ENCODE measurements at places on chromosomes 12 and 14. TPM values are rescaled to one million over a fixed set of nuclear protein-coding genes. Genes with fewer than 3 reads are reported as not detected.

The TGM1 gene
- total RNA-seq, result 1.3 TPM

DNA sequence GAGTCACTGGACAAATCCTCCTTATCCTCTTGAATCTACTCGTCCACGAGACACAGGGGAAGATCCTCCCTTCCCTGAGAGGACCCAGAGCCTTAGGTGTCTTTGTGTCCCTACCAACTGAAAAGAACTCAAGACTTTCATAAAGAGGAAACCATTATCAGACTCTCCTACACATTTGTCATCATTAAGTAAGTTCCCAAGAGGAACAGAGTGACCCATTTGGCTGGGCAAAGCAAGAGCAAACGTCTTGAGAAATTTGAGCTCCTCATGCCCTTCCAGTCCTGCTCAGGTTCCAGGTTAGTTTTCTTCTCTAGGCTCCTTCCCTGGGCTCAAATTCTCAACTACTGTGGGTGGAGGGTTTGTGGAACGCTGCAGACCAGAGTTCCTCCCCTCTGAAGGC lies 5.7 kb downstream of the MLF2 start:
- H3K27ac ChIP-seq, result no peak overlapping the region
- peaks cover 5% of the 10 kb centered on the region for H3K4me1 ChIP-seq
- no peaks in the 10 kb centered on the region for H3K27me3 ChIP-seq
- no peak for DNase-seq

DNA sequence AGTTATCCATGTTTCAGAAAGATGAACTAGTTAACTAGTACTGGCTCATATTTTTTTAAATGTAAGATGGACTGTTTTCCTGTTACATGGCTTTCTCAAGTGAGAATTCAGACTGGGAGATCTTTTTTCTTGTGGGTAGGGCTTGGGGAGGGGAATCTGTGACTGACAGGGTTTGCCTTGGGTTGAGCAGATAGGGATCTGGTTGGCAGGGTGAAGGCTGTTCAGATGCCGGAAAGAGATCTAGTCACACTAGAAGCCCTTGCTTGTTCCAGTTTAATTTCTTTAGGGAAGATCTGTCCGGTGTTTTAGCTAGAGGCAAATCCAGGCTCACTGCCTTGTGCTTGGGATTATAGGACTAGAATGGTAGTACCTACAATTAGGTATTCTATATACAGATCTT lies 63.2 kb downstream of the FBXO33 start:
- peaks cover 2% of the 10 kb centered on the region for H3K36me3 ChIP-seq
- peaks cover 20% of the 10 kb centered on the region for H3K4me1 ChIP-seq
- DNase-seq, result no peak
- no peak overlapping the region for H3K4me3 ChIP-seq
- H3K27ac ChIP-seq, result no peak overlapping the region

- DNase-seq, result no peak
- H3K4me1 ChIP-seq, result no peaks in the 10 kb centered on the region
- H3K36me3 ChIP-seq, result peaks cover 49% of the 10 kb centered on the region
- H3K4me3 ChIP-seq, result no peak overlapping the region
- no peak overlapping the region for H3K27ac ChIP-seq
- H3K27me3 ChIP-seq, result no peaks in the 10 kb centered on the region
Observed at GRCh38 chr14:75084513-75084912, 15.1 kb downstream of the ZC2HC1C start.

The PCED1B gene
- 3.5 TPM for total RNA-seq

DNA sequence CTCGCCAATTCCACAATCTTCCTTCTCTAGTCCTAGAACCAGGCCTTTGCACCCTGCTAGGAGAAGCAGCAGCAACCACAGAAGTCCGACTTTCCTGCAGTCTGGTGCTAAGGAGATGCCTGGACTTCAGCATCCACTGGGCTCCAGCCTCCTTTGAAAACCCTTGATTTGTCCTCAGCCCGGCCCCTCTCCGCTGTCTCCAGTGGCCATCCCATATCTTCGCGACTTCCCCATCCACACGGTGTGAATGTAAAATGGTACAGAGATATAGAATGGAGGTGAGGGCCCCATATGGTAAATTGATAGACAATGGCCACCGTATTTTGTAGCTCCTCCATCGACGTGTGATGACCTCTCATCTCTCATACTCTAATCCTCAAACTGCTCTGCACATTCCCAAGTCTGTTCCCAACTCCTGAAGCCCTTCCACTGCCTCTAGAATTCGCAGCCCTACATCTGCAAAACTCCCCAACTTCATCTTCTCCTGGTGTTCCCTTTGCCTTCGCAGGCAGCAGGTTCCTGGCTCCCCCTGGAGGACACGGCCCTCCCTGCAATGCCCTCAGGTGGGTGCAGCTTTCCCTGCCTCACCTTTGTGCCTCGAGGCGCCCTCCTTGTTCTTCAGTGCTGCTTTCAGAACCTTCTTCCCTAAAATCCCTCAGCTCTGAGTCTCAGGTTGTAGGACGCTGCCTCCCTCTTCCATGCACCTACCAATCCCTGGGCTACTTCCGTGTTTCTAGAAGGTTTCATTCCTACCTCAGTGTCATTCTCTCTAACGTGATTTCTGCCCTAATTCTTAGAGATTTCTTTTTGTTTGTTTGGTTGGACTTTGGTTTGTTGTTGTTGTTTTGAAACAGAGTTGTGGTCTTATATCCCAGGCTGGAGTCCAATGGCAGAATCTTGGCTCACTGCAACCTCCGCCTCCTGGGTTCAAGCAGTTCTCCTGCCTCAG lies 36.7 kb downstream of the TMBIM6 start:
- H3K4me1 ChIP-seq, result no peaks in the 10 kb centered on the region
- H3K27ac ChIP-seq, result no peak overlapping the region
- H3K27me3 ChIP-seq, result no peaks in the 10 kb centered on the region
- no peaks in the 10 kb centered on the region for H3K36me3 ChIP-seq

GRCh38 chr12:117774941-117775775 lies 193.6 kb downstream of the KSR2 start:
- H3K36me3 ChIP-seq, result no peaks in the 10 kb centered on the region
- H3K27ac ChIP-seq, result no peak overlapping the region
- H3K4me1 ChIP-seq, result no peaks in the 10 kb centered on the region
- H3K4me3 ChIP-seq, result no peak overlapping the region
- no peak for DNase-seq
- 0 out of 2 replicates have a peak, but pooled peaks cover 4% of the 10 kb centered on the region for H3K27me3 ChIP-seq

- DNase-seq, result no peak
- H3K27ac ChIP-seq, result no peak overlapping the region
- H3K36me3 ChIP-seq, result no peaks in the 10 kb centered on the region
- no peak overlapping the region for H3K4me3 ChIP-seq
- H3K4me1 ChIP-seq, result no peaks in the 10 kb centered on the region
Observed at GRCh38 chr12:96083020-96083719, 47.8 kb upstream of the LTA4H start.

DNA sequence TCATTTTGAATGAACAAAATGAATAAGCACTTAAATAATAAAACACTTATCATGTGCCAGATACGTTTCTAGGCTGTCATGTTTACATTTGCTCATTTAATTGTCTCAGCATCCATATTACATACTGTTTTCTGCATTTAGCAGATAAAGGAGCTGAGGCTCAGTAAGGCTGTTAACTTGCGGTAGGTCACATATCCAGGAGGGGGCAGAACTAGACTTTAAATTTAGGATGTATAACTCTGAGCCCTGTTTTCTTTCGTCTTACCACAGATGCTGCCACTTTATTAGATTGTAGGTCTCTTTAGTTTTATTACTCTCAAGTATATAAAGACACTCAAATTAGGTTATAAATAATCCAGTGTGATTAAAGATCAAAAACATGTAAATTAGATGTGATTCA lies 17.7 kb downstream of the IRAK4 start:
- H3K36me3 ChIP-seq, result peaks cover 21% of the 10 kb centered on the region
- peak; percentile 49 for DNase-seq
- H3K27me3 ChIP-seq, result no peaks in the 10 kb centered on the region
- no peaks in the 10 kb centered on the region for H3K4me1 ChIP-seq

The OR4K13 gene
- total RNA-seq, result not detected

DNA sequence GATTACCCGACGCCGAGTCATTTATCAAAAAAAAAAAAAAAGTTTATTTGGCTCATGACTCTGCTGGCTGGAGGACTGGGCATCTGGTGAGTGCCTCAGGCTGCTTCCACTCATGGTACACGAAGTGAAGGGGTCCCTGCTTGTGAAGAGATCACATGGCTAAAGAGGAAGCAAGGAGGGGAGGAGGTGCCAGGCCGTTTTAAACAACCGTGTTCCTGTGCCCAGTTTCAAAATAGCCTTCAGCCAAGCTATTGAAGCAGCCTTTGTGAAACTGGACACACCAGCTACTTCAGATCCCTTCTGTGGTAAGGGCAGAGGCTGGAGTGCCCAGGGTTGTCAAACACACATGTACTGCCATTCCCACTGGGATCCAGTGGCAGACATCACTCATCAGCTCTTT lies 7.6 kb downstream of the POP5 start:
- H3K4me1 ChIP-seq, result no peaks in the 10 kb centered on the region
- no peak overlapping the region for H3K4me3 ChIP-seq
- no peaks in the 10 kb centered on the region for H3K27me3 ChIP-seq
- H3K27ac ChIP-seq, result no peak overlapping the region
- peaks cover 75% of the 10 kb centered on the region for H3K36me3 ChIP-seq
- DNase-seq, result no peak

The OR6C65 gene
- not detected for total RNA-seq

The AKAP3 gene
- 0.22 TPM for total RNA-seq

The STON2 gene
- total RNA-seq, result not detected

Data from GM23248 (cell line).